ENCODE measurements at places on chromosomes 1 and 21.

GRCh38 chr1:154548028-154548427 is 10.4 kb downstream of the UBE2Q1 start:
- DNase-seq, result no peak

DNA sequence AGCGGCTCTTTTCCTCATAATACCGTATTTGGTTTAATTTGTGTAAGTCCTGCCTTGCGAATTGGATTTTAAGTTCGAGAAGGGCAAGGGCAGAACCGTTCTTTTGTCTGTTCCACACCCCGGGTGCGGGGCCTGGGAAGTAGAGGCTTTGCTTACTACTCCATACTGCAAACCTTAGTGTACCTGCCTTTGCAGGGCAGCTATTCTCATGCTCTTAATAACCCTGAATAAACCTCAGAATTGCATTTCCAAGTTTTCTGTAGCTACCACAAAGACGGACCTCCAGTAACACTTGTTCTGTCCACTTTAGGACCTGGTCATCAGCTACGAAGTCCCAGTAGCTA is 657 bp upstream of the HNRNPU start:
- no peak for DNase-seq

DNA sequence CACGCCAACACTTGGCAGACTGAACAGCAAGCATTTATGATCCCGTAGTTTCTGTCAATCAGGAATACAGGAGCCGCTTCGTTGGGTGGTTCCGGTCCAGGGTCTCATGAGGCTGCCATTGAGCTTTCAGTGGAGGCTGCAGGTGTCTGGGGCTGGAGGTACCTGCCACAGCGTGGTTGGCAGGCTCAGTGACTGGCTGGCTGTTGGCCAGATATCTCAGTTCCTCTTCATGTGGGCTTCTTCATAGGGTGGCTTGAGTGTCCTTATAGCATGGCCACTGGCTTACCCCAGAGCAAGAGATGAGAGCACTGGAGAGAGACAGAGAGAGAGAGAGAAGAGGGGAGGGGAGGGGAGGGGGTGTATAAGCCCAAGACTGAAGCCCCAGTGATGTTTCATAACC is 29.3 kb downstream of the PIK3CD start:
- no peak for DNase-seq

GRCh38 chr1:179164494-179164893 is 65.0 kb downstream of the ABL2 start:
- no peak for DNase-seq

GRCh38 chr1:29123053-29123886 is 433 bp downstream of the TMEM200B start:
- no peak for DNase-seq

Data from stimulated activated CD8-positive, alpha-beta memory T cell treated with anti-CD3 and anti-CD28 coated beads, Interleukin-4, amount 100 ng/mL, for 4 hours (primary cell).